ENCODE measurements at places on chromosomes 1 and 21.

DNA sequence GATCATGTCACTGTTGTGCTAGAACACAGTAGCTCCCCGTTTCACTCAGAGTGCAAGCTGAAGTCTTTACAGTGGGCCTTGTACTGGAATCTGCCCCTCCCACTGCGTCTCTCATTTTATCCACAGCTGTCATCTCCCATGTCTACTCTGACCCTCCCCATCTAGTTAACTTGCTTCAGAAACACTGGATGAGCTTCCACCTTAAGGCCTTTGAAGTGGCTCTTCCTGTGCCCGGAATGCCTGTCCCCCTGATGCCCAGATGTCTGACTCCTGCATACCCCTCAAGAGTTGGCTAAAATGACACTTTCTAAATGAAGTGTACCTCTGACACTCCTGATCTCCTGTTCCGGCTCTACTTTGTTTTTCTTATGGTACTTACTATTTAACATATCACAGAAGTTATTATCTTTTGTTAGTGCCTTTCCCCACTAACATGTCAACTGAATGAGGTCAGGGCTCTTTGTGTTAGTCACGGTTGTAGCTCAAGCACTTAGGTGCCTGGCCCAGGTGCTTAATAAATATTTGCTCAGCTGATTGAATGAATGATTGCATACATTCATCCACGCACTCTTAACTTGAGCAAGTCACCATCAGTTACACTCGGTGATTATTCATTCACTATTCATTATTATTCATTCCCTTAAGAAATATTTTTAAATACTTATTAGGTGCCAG lies 13.3 kb downstream of the ARV1 start:
- no peak for DNase-seq

DNA sequence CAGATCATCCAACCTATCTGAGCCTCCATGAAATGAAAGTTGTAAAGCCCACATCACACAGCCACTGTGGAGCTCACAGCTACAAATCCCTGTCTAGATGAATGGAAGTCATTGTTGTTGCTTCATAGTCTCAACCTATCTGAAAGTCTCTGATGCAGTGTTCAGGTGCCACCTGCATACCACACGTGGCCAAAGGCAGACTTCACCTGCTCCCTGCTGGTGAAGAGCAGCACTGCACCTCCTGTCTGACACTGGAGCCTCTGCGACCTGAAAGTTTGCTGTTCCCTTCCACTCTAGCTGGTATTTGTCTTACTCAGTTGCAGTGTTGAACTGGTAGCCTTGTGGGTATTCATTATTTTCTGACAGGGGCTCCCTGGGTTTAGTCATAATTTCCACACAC lies 18.4 kb downstream of the LORICRIN start:
- no peak for DNase-seq

- DNase-seq: peak; percentile 43
Measured at GRCh38 chr1:71634159-71634558, 553.3 kb upstream of the ZRANB2 start.

GRCh38 chr1:226977643-226978431 lies 37.7 kb downstream of the COQ8A start:
- DNase-seq: no peak

GRCh38 chr1:218886101-218886871 lies 287.4 kb upstream of the LYPLAL1 start:
- no peak for DNase-seq

DNA sequence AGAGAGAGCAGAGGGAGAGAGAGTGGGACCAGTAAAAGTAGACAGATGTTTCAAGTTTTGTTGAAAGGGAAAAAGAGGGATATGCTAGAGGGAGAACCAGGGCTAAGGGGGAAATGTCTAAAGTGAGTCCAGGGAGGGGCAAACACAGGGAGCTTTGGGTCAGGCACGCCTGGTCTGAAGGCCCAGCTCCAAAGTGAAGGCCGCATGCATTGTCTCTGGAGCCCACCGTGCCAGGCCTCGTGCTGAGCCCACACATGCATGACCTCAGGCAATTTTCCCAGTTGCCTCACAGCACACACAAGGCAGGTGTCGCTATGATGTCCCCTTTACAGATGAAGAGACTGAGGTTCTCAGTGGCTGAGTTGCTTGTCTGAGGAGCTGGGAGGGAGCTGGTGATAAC lies 16.0 kb downstream of the KIF17 start:
- no peak for DNase-seq

- DNase-seq: no peak
Measured at GRCh38 chr1:20732588-20733359, at the start of gene SH2D5. Gene SH2D5, minus strand, starts transcription at chr1:20732703. Its CDS starts 4,659 bp downstream, at chr1:20728044.

GRCh38 chr1:170808216-170808885 lies 127.0 kb upstream of the MROH9 start:
- DNase-seq: no peak

DNA sequence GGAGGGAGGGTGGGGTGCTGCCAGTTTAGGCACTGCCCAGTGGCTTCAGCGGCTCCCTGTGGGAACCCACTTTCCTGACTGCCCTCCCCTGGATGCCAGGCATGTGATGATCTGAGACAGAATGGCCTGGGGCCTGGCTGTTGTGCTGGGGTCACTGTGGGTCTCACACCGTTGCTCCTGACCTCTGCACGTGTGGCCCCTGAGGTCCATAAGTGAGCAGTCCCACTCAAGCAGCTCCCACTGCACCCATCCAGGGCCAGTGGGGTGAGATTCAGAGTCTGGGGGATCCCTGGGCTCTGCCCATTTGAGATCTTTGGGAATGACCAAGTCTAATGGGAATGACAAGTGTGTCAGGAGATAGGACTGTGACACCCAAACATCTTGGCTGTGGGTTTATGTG lies 18.0 kb downstream of the PODN start:
- DNase-seq: no peak

- peak; percentile 14 for DNase-seq
Measured at GRCh38 chr1:226903819-226904716, 33.7 kb downstream of the PSEN2 start.

DNA sequence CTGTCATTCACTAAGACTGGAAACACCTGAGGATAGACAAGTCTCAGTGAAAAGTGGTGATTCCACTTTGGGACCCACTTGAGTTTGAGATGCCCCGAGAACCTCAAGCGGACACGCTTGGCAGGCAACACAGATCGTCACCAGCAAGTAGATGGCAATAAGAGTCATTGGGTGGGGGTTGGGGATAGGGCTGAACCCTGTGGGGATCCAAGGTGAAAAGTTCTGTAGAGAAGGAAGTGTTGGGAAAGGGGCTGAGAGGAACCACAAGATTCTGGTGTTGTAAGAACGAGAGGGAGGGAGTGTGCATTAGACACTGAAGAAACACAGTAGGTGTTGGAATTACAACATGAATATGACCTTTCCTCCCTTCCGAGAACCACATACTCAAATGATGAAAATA lies 45.4 kb upstream of the TDRD10 start:
- no peak for DNase-seq

DNA sequence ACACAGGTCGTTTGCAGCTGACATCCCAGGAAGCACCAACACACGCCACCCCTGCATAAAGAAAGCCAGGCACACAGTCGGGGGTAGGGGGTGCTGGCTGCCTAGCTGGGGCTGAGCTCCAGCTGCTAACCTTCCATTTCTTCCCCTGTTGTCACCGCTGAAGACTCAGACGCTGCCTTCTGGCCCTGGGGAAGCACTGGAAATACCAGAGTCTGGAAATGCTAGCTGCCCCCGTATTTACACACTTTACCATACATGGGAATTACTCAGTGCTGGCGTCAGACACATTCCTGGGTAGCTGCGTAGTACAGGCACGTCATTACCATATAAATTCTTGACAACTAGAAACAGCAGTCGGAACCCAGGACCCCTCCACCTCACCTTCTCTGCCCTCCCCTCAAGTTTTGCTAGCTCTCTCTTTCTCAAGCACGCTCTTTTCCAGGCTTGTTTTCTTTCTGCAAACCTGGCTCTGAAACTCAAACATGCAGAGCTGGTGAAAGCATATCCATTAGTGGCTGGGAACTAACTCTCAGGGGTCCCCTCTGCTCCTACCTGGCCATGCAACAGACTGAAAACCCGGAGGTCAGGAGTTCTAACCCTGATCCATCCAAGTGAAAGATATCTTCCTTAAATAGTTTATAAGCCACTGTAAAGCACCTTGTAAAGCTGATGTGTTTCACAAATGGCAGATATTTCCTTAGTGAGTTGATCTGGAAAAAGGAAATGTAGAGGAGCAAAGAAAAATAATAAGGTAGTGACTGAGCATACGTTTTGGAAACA lies 3.3 kb downstream of the CSRP1 start:
- no peak for DNase-seq

Data from NCI-H446 treated with DMSO at 0.1 percent for 48 hours (cell line).